Stimulated activated CD8-positive, alpha-beta memory T cell treated with anti-CD3 and anti-CD28 coated beads, Interleukin-7, amount 100 ng/mL, for 4 hours (primary cell): ENCODE measurements at places on chromosomes 7 and 10.

DNA sequence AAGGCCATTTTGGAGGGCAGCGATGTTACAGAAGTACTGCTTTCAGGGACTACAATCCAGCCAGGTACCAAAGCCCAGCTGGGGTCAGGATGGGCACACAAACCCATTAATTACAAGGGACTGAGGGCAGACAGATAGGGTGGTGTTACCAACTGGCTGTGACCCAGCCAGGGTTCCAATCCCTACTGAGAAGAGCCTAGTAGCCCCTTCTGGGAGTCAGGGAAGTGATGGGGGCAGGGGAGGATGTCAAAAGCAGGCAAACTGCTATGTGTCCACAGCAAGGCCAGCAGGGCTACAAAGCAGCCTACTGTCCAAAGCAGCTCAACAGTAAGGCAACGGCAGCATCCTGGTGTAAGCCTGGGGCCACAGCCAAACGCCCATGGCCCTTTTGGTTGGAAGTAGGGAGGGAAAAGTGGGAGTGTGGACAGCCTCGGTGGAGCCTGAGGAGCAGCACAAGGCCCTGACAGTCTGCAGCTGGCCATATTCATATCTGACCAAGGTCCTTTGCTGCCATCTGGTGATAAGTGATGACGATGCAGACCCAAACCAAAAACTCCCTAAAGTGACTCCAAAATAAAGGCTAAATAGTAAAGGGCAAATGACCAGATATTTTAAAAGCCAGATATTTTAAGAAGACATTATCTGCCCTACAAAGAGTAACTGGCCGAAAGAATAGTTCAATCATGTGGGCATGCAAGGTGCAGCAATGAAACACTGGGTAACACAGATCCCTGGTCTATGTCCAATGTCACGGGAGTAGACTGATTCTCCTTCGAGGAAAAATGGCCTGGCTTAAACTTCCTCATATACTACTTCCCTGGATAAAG, 56.9 kb downstream of the XPNPEP1 start:
- no peak for DNase-seq

GRCh38 chr10:110851020-110851612, 20.6 kb upstream of the PDCD4 start:
- no peak for DNase-seq

- no peak for DNase-seq
Observed at GRCh38 chr7:106290319-106290718, 5.5 kb upstream of the NAMPT start.

DNA sequence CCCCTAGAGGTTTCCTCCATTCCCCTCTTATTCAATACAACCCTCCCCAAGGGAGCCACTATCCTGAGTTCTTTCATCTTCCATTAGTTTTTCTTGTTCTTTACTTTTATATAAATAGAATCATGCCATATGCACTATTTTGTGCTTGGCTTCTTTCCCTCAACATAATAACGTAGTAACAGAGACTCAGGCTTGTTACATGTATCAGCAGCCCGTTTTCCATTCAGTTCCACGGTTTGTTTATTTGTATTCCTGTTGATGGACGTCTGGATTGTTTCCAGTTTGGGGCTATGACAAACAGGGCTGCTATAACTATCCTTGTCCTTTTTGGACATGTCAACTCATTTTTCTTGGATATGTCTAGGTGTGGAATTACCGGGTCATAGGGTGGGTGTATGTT, 264.4 kb upstream of the MKI67 start:
- no peak for DNase-seq

- DNase-seq: no peak
Observed at GRCh38 chr7:20238754-20239324, 21.7 kb upstream of the MACC1 start.

DNA sequence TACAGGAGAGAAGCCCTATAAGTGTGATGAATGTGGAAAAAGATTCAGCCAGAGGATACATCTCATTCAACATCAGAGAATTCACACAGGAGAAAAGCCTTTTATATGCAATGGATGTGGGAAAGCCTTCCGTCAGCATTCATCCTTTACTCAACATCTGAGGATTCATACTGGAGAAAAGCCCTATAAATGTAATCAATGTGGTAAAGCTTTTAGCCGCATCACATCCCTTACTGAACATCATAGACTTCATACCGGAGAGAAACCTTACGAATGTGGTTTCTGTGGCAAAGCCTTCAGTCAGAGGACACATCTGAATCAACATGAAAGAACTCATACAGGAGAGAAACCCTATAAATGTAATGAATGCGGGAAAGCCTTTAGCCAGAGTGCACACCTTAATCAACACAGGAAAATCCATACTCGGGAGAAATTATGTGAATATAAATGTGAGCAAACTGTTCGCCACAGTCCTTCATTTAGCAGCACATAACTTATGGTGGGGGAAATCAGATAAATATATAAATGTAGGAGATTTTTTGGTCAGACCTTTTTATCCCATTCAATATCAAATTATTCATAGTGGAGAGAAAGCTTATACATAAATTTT, 12.1 kb upstream of the MRPS17 start:
- no peak for DNase-seq

DNA sequence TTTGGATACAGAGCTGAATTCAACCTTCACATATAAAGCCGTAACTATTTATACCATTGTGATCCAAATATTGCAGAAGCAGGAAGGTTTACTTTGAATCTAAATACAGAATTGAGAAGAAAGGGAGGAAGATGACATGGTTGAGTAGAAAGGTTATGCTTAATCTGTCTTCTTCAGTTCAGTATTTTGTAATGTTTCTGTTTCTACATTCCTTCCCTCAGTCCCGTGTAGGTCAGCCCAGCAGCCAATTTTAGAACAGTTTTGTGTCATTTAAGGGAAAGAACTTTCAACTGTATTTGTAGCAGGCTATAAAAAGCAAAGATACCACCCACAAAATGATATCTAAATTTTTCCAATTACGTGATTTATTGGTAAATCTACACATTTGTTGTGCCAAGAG, 97.4 kb downstream of the CPED1 start:
- no peak for DNase-seq

- no peak for DNase-seq
Observed at GRCh38 chr10:33160151-33160550, 174.3 kb downstream of the NRP1 start.

GRCh38 chr7:31853380-31853779, 166.4 kb downstream of the PPP1R17 start:
- no peak for DNase-seq

DNA sequence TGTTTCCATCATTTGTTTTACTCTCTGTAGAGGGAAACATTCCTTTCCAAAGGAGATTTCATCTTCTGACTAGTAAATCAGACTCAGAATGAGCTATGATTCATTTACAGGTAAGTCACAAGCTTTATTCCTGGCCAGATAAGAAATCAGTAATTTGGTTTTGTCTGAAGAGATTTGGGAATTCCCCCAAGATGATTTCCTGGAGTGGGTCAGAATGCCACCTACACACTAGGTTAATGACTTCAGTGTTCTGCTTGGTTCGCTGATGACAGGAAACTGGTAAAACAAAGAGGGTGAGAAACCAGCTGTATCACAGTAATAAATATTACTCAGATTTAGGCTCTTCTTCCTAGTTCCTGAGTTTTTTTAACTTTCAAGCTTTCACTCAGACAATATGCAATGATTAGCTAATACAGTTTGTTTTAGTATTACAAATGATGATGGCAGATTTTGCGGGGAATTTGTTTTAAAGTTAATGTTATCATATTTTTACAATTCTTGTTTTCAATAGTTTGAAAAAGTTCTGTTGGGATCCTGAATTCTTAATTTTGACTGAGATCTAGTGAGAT, 8.3 kb upstream of the ASZ1 start:
- DNase-seq: no peak

- no peak for DNase-seq
Observed at GRCh38 chr10:132308587-132309470, 1.1 kb upstream of the STK32C start.

GRCh38 chr7:109498131-109498530, 928.5 kb downstream of the DNAJB9 start:
- DNase-seq: no peak

GRCh38 chr10:6795541-6795940, 215.5 kb upstream of the PRKCQ start:
- DNase-seq: no peak

- no peak for DNase-seq
Observed at GRCh38 chr10:70785190-70785589, at the start of gene TBATA. Gene TBATA, minus strand, starts transcription at chr10:70785377. Its CDS starts 1,998 bp downstream, at chr10:70783379.
